Right renal cortex interstitium (tissue), 3 donors: ENCODE measurements at places on chromosomes 5 and 9.

GRCh38 chr5:62354028-62354874 lies 48.2 kb downstream of the KIF2A start:
- peak; percentile 21 for DNase-seq

GRCh38 chr9:124381170-124381945 lies 33.9 kb downstream of the PSMB7 start:
- DNase-seq = no peak

DNA sequence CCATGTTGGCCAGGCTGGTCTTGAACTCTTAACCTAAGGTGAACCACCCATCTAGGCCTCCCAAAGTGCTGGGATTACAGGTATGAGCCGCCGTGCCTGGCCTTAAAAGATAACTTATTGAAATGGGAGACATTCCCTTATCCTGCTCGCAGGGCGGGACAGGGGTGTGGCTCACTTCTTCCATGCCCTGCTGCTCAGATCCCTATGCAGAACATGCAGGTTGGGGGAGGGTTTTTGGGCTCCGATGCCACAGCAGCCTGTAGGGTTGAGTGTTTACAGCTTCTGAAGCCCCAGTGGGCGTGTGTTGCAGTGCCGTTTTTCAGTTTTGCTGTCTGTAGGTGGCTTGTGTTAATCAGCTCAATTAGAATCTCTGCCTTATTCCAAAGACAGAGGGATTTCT lies 108.0 kb upstream of the BRINP1 start:
- DNase-seq = no peak

DNA sequence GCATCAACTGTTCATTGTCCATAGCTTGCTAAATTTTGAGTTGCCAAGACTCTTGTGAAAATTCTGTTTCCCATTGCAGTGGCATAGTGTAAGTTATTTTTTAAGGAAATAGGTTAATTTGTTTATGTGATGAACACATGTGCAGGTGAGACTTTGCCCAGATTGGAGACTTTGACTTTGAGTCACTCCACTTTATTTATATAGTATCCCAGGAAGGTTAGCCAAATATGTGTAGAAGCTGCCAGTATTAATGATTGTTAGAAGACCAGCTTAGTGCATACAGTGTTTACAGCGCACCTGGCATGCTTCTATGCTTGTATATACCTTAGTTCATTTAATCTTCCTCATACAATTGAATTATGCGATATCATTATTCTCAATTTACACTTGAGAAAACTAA lies 51.0 kb downstream of the MTAP start:
- DNase-seq = no peak

DNA sequence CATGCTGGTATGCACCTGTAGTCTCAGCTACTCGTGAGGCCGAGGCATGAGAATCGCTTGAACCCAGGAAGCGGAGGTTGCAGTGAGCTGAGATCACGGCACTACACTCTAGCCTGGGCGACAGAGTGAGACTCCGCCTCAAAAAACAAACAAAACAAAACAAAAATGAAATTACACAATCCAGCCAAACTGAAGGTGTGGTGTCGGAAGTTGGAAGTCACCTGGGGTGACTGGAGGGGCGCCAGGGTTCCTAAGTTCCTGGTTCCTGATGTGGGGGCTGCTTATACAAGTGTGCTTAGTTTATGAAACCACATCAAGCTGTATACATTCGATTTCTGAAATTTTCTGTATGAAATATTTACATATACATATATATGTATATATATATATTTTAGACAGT lies 3.7 kb upstream of the DOLPP1 start:
- no peak for DNase-seq

DNA sequence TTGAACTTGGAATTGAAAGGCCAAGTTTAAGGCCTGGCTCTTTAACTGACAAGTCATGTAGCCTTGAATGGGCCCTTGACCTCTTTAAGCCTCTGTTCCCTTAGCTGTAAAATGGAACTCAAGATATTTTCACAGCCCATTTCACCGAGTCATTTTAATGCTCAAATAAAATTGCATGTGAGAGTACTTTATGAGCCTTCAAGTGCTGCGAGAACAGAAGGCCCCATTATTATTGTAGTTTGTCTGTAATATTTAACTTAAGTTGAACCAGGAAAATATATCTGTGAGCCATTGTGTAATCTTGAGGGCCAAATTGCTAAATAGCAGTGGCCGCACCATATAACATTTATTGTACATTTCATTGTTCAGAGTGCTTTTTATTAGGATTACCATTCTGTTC lies 249.9 kb downstream of the NTRK2 start:
- no peak for DNase-seq

DNA sequence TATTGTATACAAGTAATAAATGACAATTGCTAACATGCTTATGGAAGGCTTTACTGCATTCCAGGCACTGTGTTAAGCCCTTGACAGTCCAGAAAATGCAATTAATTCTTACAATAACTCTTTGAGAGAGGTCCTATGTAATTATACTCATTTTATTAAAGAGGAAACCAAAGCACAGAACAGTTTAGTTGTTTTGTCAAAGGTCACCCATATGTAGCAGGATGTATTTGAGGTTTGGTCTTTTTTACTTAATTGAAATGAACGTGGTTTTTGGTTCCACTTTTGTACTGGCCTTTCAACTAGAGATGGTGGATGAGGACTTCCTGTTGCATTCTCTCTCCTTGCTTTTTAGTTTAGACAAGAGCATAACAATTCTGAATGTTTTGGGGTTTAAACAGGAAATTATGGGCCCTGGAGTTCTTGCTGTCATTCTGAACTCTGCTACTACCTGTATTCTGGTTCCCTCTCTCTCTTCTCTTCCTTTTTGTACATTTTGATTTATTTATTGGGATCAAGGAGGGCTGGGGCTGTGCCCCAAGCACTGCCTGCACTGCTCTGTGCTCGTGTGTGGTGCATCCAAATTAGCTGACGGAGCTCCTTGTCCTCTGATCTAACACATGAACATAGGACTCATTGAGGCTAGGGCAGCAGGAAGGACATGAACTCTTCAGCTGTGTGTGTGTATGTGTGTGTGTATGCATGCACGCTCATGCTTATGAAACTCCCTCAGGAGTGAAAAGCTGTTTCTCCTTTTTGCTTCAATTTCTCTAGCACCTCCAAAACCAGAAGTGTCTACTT lies 47.4 kb downstream of the SLC28A3 start:
- no peak for DNase-seq

- no peak for DNase-seq
Measured at GRCh38 chr5:88060194-88060593, 208.5 kb downstream of the TMEM161B start.

GRCh38 chr5:88930335-88930734 lies 47.4 kb upstream of the MEF2C start:
- no peak for DNase-seq

- no peak for DNase-seq
Measured at GRCh38 chr5:169415371-169415770, 114.4 kb upstream of the SLIT3 start.

GRCh38 chr9:127586537-127586936 lies 25.5 kb upstream of the STXBP1 start:
- no peak for DNase-seq

DNA sequence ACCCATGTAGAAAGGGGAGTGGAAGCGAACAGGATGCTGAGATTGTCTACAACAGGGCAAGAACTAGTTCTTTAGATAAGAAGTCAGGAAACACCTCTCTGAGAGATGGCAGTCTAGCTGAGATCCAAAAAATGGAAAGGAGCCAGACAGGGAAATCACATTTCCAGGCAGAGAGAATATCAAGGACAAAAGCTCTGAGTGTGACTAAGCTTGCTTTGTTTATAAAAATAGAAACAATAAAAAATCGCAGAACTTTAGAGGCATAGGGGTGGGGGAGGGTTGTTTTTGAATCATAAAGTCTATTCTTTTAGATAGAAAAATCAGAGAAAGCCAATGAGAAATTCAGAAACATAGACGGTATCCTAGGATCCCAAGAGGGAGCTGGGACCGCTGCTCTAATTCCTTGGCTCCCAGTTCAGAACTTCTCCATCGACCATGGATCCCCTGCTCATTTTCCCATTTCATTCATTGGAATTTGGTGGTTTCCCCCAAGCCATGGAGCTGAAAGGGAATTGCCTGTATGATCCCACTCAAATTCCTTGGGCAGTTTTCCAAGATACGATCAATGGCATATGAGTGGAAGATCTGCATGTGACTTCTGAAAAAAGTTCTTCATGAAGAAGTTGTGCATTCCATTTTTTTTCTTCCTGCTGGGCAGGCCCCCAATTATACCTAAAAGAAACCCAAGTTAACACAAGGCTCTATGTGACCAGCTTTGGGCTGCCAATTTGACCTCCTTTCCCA lies 182.0 kb downstream of the GRIA1 start:
- no peak for DNase-seq

- DNase-seq = no peak
Measured at GRCh38 chr5:147611483-147611882, 101.6 kb upstream of the DPYSL3 start.

- DNase-seq = no peak
Measured at GRCh38 chr5:88677943-88678769, 204.8 kb downstream of the MEF2C start.

- no peak for DNase-seq
Measured at GRCh38 chr5:62310426-62311143, 4.6 kb downstream of the KIF2A start.
